RKO (cell line): ENCODE measurements at places on chromosomes 6 and 20.

GRCh38 chr6:6591778-6592465, 3.4 kb downstream of the LY86 start:
- DNase-seq, result no peak

GRCh38 chr6:151036869-151037680, 171.6 kb downstream of the MTHFD1L start:
- DNase-seq, result peak; percentile 58

DNA sequence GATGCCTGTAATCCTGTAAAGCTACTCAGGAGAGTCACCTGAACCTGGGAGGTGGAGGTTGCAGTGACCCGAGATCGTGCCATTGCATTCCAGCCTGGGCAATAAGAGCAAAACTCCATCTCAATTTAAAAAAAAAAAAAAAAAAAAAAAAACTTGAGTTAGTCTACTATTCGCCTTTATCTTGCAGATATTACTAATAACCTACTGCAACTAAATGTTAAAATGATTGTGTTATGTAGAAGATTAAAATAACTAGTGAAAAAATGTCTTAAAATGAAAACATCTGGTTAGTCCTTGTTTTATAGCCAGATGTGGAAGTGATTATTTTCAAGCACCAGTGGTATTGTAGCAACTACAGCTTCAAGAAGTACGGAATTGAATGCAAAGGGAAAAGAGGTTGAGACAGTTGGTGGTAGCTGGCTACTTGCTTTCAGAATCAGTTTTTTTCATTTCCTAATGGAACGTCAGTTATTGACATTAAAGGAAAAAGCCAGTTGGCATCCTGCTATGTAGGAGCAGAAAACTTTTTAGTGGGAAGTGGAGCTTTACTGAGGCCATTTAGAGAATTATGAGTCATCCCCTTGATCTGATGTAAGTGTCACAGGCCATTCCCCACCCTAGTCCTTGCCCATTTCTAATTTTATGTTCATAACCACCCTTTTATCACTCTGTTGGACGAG, 43.8 kb upstream of the DYNLRB1 start:
- DNase-seq, result peak; percentile 23

DNA sequence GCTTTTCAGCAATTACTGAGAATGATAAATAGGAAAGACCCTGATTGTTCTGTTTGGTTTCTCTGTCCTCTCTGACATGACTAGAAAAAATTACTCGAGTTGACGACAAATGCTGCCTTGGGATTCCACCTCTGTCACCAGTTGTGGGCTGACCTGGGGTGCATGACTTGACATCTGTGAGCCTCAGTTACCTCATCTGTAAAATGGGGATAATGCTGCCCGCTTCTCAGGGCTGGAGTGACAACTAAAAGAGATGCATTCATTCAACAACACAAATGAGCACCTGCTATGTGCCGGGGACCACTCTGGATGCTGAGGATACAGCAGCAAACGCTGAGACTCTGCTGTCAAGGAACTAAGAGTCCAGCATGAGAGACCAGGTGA, 94.8 kb downstream of the NFATC2 start:
- no peak for DNase-seq

- DNase-seq, result no peak
Measured at GRCh38 chr6:12962987-12963386, 246.4 kb downstream of the PHACTR1 start.

GRCh38 chr6:7933794-7934193, 23.2 kb upstream of the TXNDC5 start:
- DNase-seq, result no peak

DNA sequence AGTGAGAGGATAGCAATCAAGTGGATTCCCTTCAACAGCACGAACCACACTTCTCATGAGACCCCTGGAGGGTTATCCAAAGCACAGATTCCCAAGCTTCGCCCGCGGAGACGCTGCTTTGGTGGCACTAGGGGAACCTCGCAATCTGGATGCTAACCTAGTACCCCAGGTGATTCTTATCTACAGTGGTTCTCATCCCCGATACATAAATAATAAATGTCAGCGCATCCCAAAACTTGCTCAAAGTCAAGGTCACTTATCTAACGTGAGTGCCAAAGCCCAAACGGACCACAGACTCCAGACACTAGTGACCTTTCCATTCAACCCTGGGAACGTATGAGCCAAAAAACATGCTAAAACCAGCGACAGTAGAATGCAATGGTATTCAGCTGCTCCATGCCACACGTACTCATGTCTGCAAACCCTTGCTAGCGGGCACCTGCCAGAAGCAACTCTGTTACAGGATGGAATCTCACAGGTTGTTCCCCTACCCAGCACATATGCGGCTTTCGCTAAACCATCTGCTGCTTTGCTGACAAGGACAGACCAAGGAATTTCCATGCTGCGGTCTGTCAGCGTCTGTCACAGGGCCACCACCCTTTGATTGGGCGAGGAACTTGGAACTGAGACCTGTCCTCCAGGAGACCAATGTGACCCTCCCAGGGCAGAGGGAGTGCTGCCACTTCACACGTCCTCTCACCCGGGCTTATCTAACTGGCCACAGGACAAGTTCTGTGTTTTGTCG, 16.8 kb downstream of the MYLK4 start:
- DNase-seq, result no peak

DNA sequence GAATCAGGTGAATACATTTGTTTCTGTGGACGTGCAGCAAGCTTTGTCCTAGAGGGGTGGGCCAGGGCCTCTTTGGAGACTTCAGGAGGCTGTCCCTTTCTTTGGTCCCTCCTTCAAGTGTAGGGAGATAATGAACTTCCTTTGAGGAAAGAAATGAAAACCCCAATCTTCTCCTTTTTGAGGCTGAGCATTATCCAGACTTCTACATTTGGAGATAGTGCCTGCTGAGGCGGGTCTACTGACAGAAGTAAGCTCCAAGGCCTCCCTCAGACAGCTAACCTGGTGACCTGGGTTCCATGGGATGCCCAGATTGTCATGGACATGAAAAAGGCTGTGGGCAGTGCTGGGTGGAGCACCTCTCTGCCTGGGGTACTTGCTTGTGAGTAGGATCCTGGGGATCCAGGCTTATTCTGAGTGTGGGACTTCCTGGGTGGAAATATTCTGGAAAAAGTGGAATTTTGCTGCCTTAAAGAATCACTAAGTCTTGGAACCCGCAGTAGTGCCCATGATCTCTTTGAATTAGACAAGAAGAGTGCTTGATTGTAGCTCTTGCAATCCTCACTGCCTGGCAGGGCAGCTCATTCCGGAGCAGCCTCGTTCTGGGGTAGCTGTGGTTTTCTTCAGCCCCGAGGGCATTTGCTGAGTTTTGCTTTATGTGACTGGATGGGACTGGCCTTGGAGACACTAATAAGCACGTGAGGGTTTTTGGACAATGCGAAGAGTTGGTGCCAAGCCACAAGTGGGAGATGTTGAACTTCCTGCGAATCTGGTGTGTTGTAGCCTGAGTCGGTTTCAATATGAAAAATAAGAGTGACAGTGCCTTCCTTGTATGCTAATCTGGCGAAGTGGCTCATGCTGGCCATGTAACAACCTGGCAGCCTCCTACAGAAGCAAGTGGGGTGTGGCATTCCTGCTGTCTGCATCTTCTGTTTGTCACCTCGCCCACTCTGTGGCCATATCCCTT, 28.1 kb downstream of the SNRNP48 start:
- DNase-seq, result no peak

- DNase-seq, result no peak
Measured at GRCh38 chr6:13733178-13733887, 21.7 kb upstream of the RANBP9 start.

DNA sequence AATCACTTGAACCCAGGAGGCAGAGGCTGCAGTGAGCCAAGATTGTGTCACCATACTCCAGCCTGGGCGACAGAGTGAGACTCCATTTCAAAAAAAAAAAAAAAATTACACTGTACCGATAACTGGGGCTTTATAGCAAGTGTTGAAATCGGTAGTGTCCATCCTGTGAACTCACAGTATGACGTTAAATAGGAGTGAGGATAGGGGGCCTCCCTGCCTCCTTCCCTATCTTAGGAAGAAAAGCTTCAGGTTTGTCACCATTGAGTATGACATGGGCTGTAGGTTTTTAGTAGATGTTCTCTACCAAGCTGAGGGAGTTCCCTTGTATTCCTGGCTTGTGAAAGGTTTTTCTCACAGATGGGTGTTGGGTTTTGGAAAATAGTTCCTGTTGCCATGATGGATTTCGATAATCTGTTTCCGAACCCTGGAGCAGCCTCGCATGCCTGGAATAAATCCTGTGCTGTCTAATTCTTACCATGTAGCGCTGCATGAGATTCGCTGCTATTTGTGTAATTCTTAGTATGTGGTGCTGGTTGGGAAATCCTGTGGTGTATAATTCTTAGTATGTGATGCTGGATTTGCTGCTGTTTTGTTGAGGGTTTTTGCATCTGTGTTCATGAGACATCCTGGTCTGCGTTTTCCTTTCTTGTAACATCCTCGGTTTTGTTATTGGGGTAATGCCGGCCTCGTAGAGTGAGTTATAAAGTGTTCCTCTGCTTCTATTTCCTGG, 23.6 kb downstream of the NTSR1 start:
- DNase-seq, result no peak

GRCh38 chr20:64058536-64058935, 4.5 kb upstream of the TCEA2 start:
- DNase-seq, result peak; percentile 45

GRCh38 chr6:23929201-23929600, 196.8 kb upstream of the NRSN1 start:
- no peak for DNase-seq

- DNase-seq, result no peak
Measured at GRCh38 chr20:21395666-21396598, 1.4 kb downstream of the NKX2-4 start.

DNA sequence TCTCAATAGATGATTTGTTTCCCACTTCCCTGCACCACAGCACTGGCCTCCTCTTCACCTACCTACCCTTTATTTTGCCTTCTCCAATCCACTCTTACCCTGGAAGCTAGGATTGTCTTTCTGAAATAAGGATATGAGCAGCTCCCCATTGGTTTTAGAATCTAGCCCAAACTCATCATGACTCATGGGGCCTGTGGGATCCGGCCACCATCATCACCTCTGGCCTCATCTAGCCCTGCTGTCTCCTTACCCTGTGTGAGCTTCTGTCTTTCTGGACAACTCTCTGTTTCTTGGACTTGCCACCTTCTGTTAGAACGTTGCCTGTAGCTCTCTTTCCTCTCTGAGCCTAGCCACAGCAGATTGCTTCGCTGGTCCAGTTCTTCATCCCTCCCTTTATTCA, 277.1 kb downstream of the PAX1 start:
- DNase-seq, result no peak

- DNase-seq, result peak; percentile 65
Measured at GRCh38 chr6:137866200-137866913, 702 bp upstream of the TNFAIP3 start.

GRCh38 chr6:113289166-113289565, 568.0 kb upstream of the MARCKS start:
- DNase-seq, result no peak

DNA sequence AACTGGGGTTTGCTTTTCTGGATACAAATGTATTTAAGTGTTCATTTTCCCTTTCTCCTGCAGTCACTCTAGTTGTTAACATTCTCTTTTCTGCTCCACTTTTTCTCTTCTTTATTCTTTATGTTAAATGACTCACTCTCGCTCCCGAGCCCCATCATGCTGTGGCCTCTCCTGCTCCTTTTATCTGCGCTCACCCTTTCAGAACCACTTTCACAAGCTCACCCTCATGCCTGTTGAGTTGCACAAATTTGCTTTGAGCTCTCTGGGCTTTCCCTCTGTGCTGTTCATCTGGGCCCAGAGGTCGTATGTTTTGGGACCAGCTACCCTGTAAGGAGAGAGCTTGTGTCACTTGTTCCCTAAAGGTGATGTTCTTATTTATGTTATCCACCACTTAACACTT, 98.1 kb upstream of the ASCC3 start:
- DNase-seq, result no peak
